ENCODE measurements at places on chromosomes 5 and 9.
A peak's percentile ranks its signal among the peaks of the same experiment; 100 is the strongest.

DNA sequence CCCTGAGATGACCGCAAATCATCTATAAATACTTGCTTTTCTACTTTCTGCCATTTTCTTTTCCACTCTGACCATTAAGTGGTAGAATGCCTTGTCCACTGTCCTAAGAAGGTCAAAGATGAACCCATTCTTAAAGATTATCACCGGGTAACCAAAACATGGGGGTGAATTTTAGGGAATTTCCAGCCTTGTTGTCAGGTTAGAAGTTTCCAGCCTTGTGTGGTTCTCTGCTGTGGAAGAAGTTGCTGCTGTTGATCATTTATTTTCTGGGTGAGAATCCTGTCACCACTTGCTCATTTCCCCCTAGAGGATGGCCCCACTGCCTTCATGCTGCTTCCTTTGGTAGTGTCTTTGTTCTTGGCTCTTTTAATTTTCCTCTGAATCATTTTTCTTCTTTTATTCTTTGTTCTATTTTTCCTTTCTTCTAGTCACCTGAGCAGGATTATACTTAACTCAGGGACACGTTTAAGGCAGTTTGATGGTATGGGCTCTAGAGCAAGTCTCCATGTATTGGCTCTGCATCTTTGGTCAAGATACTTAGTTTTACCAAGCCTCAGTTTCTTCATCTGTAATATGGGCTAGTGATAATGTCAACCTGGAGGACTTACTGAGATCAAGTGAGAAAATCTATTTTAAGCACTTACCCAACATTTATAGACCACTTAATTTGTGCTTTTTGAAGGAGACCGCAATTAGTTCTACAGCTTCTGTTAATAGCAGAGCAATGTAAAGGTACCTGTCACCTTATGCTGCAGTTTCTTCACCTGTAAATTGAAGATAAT, 266.2 kb downstream of the ARHGAP26 start:
- DNase-seq, result no peak

- DNase-seq, result no peak
These were observed 84.6 kb downstream of the SLC44A1 start for GRCh38 chr9:105328872-105329718.

DNA sequence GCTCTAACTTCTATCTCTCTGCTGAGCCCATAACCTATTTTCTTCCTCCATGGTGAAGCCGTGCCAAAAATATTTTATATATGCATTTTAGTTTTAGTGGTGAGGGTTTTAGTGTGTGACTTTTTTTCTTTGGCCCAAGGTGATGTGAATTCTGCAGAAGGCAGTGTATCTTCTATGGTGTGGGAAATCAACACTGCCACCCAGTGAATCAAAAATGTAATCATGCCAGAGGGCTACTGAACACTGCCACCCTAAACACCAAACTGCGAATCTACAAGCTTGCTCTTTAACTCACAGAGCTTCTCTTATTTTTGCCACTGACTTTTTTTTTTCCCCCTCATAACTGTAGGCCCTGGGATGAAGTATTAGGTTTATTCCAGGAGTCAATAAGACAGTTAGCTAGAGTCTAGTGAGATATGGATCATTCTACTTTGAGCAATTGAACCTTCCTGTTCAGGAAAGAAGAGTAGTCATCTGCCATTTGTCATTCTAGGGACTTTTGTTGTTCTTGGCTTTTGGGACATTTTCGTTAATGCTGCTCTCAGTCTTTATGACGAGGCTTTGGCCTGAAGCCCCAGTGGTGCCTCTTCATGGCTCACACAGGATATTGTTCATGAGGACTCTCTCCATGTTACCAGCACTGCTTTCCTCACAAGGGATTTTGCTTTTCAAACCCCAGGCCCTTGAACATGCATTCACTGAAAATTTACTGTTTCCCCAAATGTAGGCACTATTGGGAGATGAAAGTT, 53.1 kb downstream of the C7 start:
- no peak for DNase-seq

GRCh38 chr5:137695651-137696428, 40.0 kb downstream of the KLHL3 start:
- DNase-seq, result no peak

DNA sequence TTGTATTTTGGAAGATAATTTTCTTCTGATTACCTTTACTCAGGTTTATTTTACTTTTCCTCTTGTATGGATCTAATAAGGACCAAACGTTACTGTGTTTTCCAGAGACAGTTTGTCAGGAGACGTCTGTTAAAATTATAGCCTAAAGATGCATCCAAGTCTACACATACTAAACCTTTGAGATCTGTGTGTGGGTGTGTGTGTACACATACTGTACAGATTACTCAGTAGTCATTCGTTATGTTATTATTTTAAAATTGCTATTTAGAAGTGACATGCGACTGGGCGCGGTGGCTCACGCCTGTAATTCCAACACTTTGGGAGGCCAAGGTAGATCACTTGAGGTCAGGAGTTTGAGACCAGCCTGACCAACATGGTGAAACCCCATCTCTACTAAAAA, 51.6 kb upstream of the CNTLN start:
- no peak for DNase-seq

GRCh38 chr5:159262472-159262858, 625 bp upstream of the UBLCP1 start:
- DNase-seq, result peak; percentile 24

- no peak for DNase-seq
These were observed 51.1 kb downstream of the FNIP1 start for GRCh38 chr5:131745703-131746102.

- no peak for DNase-seq
These were observed 19.0 kb downstream of the NAA35 start for GRCh38 chr9:85959955-85960354.

- DNase-seq, result no peak
These were observed 157.2 kb upstream of the CDH18 start for GRCh38 chr5:20145240-20145639.

DNA sequence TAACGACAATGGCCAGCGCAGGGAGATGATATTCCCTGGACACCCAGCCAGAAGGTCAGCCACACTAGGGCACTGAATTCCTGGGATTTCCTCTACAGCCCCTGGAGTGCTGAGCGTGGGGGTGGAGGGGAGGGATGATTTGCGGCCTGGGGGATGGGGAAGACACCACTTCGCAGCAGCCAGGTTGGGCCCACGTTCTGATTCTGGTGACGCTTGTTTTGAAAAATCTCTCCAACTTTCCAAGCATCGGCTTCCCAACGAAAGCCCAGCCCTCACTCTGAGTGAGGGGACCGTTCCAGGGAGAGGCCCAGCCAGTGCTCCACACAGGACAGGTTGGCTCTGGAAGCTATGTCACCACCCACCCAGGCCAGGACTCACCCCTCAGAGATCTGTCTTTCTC, 5.4 kb downstream of the GFPT2 start:
- no peak for DNase-seq

- DNase-seq, result no peak
These were observed 110.2 kb downstream of the FER start for GRCh38 chr5:108857905-108858304.

DNA sequence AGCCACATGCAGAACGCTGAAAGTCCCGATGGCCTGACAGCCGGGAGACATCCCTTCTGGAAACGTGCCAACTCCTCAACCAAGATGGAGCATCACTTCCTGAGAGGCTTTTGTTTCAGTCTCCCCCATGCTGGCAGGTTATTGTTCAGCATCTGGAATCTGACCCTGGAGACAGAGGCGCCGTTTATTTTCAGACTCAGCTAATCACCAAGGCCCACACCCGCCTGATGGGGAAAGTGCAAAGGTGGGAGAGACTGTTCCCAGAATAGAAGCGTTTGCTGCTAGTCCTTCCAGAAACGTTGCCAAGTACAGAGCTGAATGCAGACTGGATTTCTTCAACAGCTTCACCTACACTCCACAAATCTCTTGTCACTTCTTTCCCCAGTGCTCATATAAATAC, 41.8 kb upstream of the S1PR3 start:
- peak; percentile 19 for DNase-seq

- no peak for DNase-seq
These were observed 50.0 kb upstream of the RAI14 start for GRCh38 chr5:34606101-34606500.

DNA sequence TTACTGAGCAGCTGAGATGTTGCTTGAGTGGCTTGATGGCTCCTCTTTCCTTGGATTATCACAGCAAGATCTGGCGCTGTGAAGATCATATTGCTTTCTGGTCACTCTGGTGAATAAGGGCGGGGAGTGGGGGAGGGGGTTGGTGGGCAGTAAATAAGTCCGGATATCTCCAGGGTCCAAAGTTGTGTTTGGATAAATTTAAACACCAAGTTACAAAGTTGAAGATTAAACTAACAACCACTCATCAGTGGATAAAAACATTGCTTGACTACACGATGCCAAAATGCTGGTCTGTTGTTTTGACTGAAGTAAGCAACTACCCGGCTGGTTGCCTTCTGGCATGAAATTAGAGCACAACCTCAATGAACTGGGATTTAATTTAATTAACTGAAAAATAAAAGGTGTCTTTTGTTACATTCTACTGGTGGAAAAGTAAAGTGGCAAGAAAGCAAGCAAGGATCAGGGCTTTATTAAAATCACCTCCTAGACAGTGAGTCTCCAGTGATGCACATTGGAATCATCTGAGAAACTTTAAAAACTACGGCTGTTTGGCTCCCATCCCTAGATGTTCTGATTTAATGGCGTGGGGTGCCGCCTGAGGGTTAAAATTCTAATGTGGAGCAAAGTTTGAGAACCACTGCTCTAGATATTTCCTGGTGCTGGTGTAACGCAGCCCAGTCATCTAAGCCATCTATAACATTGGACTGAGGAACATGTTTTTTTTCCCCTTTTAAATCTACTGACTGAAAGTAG, 86.7 kb upstream of the AGXT2 start:
- DNase-seq, result no peak

- no peak for DNase-seq
These were observed 55.5 kb upstream of the FBXL17 start for GRCh38 chr5:108437425-108437824.

DNA sequence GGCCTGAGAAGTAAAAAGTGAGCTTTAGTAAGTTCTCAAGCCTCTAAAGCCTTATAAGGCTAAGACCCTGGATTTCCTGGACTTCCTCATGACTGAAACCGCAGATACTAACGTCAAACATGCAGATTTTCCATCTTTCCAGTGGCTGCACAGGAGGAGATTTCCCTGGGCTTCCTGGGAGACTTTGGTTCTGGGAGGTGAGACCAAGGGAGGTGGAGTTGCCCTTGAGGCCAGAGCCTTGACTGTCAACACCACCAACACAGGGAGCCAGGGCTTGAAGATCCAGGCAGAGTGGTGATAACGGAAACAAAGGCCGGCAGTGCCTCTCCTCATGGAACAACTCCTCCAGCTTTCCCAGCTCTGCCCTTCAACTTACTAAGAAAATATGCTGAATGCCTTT, 144.7 kb upstream of the LRRTM2 start:
- DNase-seq, result no peak

DNA sequence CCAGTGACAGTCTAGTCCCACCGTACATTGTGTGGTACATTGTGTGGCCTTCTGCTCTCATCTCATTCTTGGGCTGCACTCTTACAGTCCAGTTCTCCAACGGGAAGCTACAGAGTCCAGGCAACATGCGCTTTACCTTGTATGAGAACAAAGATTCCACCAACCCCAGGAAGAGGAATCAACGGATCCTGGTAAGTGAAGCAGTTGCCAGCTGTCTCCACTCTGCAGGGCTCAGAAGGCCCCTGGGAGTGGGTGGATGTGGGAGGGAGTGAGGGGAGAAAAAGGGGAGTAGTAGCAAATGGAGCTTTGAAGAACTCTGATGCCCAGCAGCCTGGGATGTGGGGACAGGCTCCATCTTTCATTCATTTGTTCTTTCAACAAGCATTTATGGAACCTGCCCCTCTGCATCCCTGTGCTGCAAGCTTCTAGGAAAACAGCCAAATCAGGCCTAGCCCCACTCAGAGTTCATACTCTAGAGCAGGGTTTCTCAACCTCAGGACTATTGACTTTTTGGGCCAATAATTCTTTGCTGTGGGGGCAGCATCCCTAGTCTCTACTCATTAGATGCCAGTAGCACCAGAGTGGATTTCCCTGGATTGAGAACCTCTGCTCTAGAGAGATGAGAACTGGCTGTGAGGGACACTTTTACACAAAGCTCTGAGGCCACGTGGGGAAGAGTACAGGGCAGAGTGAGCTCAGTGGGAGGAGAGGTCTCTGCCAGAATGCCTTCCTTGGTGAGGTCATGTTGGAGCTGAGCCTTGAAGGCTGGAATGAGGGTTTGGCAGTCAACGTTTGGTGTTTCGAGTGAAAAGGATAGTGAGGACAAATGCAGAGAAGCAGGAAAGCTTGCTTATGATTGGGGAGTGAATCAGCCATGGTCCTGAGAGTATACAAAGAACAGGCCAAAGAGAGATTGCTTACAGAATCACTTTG, 1.1 kb downstream of the POLR1E start:
- no peak for DNase-seq

DNA sequence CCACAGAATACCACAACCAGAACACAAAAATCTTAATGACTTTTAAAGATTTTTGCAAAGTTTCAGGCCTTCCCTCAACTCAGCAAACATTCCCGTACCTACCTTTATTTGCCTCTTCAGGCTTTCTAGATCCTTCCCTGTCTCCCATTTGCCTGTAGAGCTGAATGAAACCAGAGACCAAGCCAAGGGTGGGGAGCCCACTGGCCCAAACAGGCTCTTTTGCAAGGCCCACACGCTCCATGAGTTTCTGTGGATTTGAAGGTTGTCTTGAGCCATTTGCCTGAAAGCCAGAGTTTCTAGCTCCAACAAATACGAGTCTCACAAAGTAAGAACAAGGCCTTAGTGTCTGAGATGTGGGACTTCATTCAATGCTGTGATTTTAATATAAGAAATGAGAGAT, 107.8 kb downstream of the GAS1 start:
- DNase-seq, result no peak

DNA sequence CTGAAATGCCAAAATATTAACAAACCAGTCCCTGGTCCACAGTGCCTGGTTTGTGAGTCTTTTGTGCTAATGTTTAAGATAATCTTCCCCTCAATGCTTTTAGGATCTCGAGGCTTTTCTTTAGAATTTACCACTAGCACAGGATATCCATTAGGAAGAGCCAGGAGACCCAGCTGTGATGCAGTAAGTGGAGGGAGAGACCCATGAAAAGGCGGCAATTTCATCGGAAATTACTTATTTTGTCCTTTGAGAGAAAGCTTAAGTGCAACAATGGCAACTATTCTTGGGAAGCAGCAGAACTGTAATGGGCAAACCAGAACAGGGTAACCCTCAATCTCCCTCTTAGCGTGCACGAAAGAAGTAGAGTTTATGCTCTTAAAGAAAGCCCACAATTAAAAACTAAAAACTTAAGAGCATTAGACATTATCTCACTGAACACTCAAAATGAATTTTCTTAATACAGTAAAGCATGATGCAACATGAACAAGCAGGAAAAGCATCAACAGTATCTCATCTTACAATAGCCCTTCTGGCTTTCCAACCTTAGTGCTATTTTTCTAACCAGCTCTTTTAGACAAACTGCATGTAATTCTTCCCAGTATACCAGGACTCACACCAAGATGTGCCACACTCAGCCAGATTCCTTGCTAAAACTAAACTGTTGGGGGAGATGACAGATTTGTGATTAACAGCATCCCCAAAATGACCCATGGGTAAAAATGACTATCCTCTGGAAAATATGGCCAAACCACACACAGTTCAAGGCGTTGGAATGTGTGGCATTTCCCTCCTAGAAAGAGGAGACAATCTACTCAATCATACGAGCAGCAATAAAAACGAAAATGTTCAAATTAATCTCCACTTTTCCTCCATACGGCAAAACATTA, 36.4 kb downstream of the PWWP2A start:
- DNase-seq, result no peak

Measured in NCI-H345 (cell line).